Activated CD4-positive, alpha-beta T cell treated with anti-CD3 and anti-CD28 coated beads, Interleukin-2, amount 10 ng/mL, durations not matched to agents 24 days and 14 days (primary cell): ENCODE measurements at places on chromosomes 5 and 9.

DNA sequence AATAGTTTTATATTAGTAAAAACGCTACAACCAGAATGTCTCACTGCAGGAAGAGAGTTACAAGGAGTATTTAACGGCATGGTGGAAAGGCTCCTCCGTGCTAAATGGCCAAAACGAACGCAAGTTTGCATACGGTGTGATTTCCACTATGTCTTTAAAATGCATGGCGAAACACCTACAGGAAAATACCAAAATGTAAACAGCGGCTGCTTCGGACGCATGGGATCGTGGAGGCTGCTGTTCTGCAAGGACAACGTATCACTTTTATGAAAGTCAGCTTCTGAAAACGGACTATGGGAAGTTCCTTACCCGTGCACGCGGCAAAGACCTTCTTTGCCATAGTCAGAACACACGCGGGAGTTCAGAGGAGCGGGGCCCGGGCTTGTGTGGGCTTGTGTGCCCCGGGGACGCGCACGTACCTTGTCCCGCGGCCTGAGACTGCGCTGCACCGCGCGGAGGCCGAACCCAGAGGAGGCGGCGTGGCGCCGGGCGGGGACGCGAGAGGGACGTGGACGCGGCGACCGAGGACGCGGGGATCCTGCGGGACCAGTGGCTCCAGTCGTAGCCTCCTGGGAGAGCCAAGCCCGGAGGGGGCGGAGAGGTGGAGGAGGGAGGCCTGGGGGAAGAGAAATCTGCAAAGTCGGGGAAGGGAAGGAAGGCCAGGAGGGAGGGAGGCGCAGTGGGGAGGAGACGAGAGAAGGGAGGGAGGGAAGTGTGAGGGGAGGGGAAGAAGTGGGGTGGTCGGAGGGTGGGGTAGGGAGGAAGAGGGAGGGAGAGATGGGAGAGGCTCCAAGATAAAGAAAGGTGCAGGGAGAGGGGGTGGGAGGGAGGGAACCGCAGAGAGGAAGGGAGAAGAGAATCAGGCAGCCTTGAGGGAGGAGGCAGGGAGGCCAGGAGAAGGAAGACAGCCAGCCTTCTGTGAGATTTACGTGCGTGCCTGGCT is at the start of gene CMBL:
CMBL (minus strand) TSS at position 697 of the 943 bp plus-strand sequence. CDS start 17,140 bp downstream, outside the sequence.
- peaks cover 41% of the 10 kb centered on the region for H3K27me3 ChIP-seq
- peak; percentile 65 for DNase-seq
- peaks cover 9% of the 10 kb centered on the region for H3K4me1 ChIP-seq
- peak within 1 kb of the TSS; percentile 83 for H3K4me3 ChIP-seq
- no peaks in the 10 kb centered on the region for H3K36me3 ChIP-seq

DNA sequence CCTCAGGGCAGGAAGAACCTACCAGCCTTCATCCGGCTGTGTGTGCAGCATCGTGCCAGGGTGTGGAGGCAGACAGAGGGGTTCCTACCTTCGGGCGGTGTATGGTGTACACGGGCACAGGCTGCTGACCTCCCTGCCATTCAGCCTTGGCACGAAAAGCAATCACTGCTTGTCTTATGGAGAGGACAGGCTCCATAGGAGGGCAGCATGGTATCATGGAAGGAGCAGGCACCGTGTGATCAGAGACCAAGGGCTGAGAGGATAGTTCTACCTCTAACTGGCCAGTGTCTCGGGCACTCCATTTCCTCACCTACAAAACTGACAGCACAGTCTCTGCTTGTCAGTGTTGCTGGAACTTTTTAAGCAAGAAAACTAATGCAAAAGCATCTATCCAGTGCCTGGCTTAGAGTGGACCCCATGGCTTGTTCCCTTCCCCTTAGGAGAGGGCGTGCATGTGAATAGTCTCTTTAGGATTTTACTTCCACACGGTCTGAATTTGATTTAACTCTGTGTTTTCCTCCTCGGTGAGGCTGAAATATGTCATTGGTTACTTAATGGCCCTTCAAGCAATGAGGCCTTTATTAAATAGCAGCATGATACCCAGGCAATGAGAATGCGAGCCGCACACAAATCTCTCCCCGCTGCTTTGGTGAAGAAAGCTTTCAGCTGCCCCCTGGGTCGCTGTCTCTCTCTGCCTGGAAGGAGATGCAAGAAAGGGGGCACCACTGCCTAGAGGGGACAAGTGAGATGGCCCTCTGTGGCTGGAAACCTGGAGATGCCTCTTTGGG is 22.2 kb downstream of the TTLL11 start:
- no peak overlapping the region for H3K27ac ChIP-seq
- H3K4me3 ChIP-seq = no peak overlapping the region
- no peaks in the 10 kb centered on the region for H3K36me3 ChIP-seq
- H3K4me1 ChIP-seq = no peaks in the 10 kb centered on the region
- no peak for DNase-seq
- no peaks in the 10 kb centered on the region for H3K27me3 ChIP-seq

- peaks cover 57% of the 10 kb centered on the region for H3K4me1 ChIP-seq
- H3K27ac ChIP-seq = peak overlapping the region; percentile 93
- H3K27me3 ChIP-seq = no peaks in the 10 kb centered on the region
- peak overlapping the region; percentile 96 for H3K4me3 ChIP-seq
- peaks cover 52% of the 10 kb centered on the region for H3K36me3 ChIP-seq
Observed at GRCh38 chr9:114389612-114390368, 2.0 kb upstream of the AKNA start.

DNA sequence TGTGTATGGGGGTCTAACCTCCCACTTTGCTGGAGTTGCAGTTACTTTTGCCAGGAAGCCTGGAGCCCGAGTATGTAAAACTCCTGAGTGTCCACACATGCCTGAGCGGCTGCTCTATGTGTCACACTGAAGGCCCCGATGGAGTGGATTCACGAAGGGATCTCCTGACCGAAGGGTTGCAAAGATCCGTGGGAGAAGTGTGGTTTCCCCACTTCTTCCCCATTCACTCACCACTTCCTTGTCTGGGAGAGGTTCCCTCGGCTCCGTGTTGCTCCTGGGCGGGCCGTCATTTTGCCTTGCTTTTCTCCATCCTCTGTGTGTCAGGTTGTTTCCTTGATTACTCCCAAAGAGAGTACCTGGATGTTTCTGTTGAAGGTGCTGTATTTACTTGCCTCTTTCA is 16.2 kb upstream of the IL3 start:
- no peak overlapping the region for H3K27ac ChIP-seq
- H3K27me3 ChIP-seq = peaks cover 40% of the 10 kb centered on the region
- no peak overlapping the region for H3K4me3 ChIP-seq
- peaks cover 2% of the 10 kb centered on the region for H3K36me3 ChIP-seq
- H3K4me1 ChIP-seq = peaks cover 10% of the 10 kb centered on the region

DNA sequence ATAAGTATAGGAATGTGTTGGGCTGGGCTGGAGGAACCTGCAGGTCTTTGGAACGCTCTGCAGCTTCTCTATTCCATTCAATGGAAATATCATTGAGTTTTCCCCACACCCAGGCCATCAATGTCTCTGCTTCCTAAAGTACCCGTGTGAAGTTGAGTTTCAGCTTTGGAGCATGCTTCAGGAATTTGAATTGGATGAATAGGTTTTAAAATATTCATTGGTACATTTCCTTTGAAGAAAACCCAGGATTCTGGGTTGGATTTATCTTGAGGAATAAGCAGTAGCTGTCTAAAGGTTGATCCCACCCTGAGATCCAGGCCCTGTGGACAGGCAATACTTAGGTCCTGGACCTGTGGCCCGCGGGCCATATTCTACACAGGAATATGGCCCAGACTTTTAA is 37.3 kb downstream of the INSYN2B start:
- peaks cover 11% of the 10 kb centered on the region for H3K36me3 ChIP-seq
- H3K27ac ChIP-seq = no peak overlapping the region
- H3K4me1 ChIP-seq = peaks cover 9% of the 10 kb centered on the region
- no peak overlapping the region for H3K4me3 ChIP-seq

DNA sequence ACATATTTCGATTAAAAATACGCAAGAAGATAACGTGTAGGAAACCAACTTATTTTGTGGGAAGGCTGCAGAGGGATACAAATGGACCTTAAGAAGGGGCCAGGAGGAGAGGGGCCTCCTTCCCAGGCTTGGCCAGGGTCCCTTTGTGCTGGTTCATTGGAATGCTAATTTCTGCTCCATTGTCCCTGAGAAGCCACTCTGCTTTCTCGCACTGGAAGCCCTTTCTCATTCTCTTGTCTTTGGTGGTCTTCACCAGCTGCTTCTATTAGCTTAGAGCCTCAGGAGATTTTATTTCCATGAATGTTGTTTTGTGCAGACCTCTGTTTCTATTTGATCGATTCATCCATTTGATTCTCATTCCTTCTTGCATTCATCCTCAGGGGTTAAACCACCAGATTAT is 325.4 kb downstream of the TMEM38B start:
- no peak for DNase-seq
- no peak overlapping the region for H3K4me3 ChIP-seq
- no peak overlapping the region for H3K27ac ChIP-seq
- H3K36me3 ChIP-seq = no peaks in the 10 kb centered on the region
- H3K4me1 ChIP-seq = no peaks in the 10 kb centered on the region

GRCh38 chr5:43433382-43433781 is 21.2 kb upstream of the CCL28 start:
- H3K27me3 ChIP-seq = no peaks in the 10 kb centered on the region
- H3K36me3 ChIP-seq = peaks cover 1% of the 10 kb centered on the region
- no peak overlapping the region for H3K27ac ChIP-seq
- DNase-seq = no peak
- no peaks in the 10 kb centered on the region for H3K4me1 ChIP-seq
